PC-3 (cell line): ENCODE measurements at places on chromosomes 3 and 15. TPM values are rescaled to one million over a fixed set of nuclear protein-coding genes. Genes with fewer than 3 reads are reported as not detected.

GRCh38 chr3:46462511-46462910, 2.2 kb downstream of the LTF start:
- no peak for DNase-seq

Gene SPTSSB
- 78.0 and 144 TPM in 2 replicates for total RNA-seq

DNA sequence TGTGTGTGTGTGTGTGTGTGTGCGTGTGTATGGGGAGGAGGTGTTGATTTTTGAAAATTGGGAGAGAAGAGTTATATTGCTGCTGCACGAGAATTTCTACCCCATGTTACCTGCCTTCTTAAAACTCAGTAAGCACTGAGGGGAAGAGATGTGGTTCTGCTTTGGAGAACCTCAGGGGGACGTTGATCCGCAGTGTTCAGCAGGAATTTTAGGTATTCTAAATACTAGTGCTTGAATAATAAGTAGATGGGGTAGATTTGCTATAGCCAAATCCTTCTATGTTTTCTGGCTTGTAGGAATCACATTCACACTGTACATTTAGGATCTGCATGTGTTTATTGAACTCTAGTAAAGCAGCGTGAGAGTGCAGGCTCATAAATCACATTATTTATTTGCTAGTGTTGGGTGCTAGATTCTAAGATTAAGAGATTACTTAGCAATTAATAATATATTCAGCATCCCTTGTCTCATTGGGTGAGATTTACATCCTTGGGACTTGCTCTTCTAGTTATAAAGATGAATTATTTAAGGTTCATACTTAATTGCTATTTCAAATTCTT, 268.1 kb downstream of the MFSD1 start:
- DNase-seq: no peak

GRCh38 chr15:39403640-39404117, 177.2 kb upstream of the THBS1 start:
- DNase-seq: peak; percentile 71

GRCh38 chr3:123289391-123290106, 87.8 kb downstream of the SEC22A start:
- DNase-seq: no peak
